ENCODE measurements at places on chromosomes 6 and 20.

- DNase-seq, result no peak
Observed at GRCh38 chr6:157519255-157520116, 138.5 kb downstream of the ZDHHC14 start.

DNA sequence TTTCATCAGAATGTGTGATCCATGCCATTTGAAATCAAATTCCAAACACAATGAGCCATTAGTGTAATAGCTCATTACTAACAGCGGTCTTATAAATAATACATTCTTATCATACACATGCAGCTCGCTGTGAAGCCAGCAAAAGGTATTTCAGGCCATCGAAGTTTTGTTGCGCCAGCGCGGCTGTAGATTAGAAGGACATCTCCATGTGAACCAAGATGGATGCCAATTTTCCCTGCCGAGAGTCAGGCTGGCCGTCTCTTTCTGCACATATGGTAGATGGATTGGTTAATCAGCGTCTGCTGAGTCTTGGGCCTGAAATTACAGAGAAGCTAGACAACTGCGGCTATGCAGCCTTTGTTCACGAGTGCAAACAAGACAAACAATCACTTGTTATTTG lies 44.1 kb downstream of the CFAP61 start:
- DNase-seq, result no peak

DNA sequence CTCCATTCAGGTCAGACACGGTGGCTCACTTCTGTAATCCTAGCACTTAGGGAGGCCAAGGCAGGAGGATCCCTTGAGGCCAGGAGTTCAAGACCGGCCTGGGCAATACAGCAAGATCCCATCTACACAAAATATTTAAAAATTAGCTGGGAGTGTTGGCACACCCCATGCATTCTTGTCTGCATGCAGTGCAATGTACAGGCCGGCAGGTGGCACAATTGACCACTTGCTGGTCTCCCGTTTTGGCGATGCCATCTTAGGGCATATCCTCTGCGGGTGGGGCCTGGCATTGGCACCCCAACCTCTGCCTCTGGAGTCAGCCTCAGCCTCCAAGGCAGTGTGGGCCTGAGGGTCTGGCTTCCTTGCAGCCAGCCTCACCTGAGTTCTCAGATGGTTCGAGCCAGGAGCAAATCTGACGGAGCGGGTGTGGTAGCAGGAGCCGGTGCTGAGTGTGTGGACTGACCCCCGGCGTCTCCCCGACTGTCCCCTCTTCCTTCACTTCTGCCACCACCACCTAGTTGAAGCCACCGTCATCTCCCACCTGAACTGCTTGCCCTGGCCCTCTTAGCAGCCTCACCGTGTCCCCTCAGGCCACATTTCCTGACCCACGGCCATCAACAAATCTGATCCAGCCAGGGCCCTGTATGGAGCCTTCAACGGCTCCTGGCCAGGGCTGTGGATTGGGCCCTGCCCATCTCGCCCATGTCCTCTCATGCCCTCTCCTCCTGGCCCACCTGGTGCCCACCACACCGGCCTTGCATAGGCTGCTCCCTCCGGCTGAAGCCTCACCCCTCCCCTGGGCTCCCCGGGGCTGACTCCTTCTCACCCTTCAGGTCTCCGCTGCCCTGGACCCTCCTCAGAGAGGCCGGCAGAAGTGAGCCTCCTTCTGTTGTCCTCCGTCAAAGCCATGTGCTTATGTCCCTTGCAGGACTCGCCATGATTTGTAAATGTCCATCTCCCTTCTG lies 44.0 kb downstream of the EFCAB8 start:
- DNase-seq, result peak; percentile 32

DNA sequence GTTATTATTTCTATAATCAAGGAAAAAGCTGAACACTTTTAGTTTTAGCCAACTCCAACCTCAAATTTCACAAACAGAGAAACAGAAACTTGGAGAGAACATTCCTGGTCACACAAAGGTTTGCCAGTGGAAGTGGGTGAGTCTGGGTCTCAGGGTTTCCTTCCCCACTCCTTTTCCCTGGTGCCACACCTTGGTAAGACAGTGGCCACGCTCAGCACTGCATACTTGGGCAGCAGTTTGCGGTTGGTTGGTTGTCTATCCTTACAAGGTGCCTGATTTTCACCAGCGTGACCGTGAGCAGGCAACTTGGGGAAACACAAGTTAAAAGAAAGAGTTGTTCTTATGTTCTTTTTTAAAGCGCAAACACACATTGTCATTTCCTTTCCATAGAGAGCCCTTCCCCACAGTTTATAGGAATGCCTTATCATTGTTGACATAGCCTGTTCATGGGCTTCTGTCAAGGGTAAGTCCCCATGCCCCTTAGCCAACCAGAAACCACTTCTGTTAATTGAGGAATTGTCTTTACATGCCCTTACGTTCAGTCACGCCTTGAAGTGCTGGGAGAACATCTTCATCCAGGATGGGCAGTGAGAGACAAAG lies 82.2 kb downstream of the RIN2 start:
- no peak for DNase-seq

GRCh38 chr6:144302701-144303372 lies 17.7 kb downstream of the UTRN start:
- no peak for DNase-seq

All from stimulated activated CD8-positive, alpha-beta memory T cell treated with anti-CD3 and anti-CD28 coated beads, Interleukin-15, amount 100 ng/mL, for 1 hour (primary cell).